Fibroblast of lung (primary cell): ENCODE measurements at places on chromosomes 13 and 19.

GRCh38 chr19:40282920-40283319 lies 2.2 kb downstream of the AKT2 start:
- no peak for DNase-seq

GRCh38 chr19:44643605-44644401 lies at the start of gene PVR:
TSS of gene PVR (plus strand) at chr19:44643910. CDS start at chr19:44644097, 187 bp downstream.
- peak; percentile 75 for DNase-seq

GRCh38 chr13:28794396-28794795 lies 25.7 kb upstream of the MTUS2 start:
- no peak for DNase-seq

DNA sequence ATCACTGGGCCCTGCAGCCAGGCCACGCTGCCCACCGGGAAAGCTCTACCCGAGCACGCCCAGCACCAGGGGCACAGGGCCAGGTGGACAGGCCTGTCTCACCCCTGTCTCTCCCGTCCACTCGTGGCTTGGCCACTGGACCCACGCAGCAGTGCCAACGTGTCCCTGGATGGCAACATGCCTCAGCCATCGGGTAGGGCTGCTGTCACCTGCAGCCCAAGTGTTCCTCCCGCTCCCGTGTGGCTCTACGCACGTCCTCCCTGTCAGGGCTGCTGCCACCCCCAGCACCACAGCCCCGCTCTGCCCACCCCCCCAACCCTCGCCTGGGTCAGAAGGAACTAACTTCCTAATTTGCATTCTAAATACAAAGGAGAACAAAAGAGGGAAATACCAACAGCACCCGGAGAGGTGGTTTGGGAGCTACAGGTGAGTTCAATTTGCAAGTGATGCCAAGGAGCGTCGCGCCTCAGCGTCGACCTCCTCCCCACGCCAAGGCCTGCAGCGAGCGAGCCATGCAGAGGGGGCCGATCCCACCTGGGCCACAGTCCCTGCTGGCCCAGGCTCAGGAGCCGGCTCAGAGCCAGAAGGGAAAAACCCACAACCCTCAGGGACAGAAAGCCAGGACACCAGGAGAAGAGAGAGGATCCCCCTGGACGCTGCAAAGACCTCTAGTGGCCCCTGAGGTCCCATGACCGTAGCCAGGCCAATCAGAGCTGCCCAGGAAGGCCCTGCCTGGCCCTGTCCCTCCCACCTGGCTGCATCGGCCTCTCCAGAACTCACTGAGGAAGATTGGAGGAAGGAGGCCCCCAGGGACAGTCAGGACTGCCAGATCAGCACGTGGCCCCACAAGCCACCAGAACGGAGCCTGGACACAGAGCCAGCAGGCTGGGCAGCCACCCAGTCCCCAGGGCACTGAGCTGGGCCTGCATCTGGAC lies 128.4 kb upstream of the SPACA7 start:
- DNase-seq, result no peak

DNA sequence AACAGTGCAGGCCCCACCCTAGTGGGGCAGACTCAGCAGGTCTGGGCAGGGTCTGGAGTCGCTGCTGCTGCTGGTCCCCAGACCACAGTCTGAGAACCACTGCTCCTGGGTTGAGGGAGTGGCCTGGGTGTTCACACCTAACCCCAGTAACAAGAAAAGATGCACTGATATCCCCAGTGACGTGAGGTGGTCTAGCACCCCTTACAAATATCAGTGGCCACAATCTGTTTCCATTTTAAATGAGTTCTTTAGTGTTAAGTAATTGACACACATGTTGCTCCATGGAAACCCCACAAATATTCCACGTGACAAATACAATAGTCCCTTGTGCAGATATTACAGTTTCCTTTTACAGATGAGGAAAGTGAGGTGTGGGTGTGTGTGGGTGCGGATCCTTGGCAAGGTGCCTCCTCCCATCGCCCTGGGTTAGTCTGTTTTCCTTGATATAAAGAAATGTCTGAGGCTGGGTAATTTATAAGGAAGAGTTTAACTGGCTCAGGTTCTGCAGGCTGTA lies 96.3 kb upstream of the GPR183 start:
- DNase-seq, result no peak
